Mucosa of gallbladder (tissue), 1 donor: ENCODE measurements at places on chromosomes 6 and 20.

GRCh38 chr6:166313255-166314070 is 5.3 kb upstream of the PRR18 start:
- DNase-seq, result peak; percentile 33

- DNase-seq, result no peak
These were observed 14.2 kb downstream of the RRP36 start for GRCh38 chr6:43035495-43036194.

DNA sequence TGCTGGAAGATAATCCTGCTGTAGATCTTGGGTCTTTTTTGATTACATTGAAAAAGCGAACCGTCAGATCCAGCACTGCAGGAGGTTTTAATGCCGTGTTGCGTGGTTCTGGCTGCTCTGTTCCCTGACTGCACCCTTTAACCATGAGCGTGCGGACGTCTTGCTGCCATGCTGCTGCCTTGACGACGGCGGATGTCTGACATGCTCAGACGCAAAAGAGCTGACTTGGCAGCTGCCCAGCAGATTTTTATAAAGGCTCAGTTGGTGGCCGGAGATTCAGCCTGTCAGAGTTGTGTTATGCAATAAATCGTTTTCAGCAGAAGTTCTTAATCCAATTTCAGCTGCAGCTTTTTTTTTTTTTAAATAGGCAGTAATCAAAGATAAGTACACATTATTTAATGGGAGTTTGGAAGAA is 119.4 kb downstream of the JARID2 start:
- peak; percentile 83 for DNase-seq

DNA sequence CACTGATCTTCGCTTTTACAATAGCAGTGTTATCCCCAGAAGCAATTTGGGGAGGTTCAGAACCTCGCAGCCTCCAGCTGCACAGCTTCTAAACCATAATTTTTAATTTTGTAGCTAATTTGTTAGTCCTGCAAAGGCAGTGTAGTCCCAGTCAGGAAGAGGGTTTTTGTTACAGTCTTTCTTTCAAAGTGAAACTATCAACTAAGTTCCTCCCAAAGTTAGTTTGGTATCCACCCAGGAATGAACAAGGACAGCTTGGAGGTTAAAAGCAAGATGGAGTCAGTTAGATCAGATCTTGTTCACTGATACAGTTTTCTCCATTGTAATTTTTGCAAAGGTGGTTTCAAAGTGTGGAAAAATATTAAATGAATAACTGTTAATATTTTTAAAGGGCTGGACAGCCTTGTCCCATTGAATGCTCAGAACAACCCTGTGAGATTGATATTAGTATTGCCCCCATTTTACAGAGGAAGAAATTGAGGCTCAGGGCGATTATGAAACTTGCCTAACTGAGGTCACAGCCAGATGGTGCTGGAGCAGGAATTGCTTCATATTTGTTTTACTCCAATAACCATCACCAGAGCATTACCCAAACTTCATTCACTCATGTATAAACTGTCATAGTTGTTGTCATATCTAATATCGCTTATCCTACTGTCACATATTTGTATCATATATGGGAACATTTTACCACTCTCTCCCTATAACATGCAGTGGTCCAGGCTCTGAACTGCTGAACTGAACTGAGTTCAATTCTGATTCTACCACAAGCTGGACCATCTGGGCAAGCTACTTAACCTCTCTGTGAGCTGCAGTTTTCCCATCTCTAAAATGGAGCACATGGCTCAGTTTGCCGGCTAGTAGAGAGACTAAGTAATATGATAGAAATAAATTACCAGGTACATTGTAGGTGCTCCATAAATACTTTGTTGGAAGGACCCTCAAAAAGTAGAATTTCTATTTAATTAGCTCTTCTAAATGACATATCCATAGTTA is 213.8 kb downstream of the BCAS1 start:
- DNase-seq, result no peak

DNA sequence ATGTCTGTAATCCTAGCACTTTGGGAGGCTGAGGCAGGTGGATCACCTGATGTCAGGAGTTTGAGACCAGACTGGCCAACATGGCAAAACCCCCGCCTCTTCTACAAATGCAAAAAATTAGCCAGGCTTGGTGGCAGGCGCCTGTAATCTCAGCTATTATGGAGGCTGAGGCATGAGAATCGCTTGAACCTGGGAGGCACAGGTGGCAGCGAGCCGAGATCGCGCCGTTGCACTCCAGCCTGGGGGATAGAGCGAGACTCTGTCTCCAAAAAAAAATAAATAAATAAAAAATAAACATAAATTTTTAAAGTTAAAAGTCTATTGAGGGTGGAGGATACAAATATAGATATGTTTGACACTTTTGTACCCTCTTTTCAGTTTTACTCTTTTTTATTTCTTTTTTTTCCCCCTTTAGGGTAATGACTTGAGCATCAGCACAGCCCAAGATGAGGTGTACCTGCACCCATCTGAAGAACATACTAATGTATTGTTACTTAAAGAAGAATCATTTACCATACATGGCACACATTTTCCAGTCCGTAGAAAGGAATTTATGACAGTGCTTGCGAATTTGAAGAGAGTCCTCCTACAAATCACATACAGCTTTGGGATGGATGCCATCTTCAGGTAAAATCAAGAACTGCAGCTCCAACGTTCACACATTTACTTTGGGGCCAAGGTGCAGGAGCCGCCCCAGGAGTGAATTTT is 368.9 kb downstream of the LAMA2 start:
- DNase-seq, result peak; percentile 56

DNA sequence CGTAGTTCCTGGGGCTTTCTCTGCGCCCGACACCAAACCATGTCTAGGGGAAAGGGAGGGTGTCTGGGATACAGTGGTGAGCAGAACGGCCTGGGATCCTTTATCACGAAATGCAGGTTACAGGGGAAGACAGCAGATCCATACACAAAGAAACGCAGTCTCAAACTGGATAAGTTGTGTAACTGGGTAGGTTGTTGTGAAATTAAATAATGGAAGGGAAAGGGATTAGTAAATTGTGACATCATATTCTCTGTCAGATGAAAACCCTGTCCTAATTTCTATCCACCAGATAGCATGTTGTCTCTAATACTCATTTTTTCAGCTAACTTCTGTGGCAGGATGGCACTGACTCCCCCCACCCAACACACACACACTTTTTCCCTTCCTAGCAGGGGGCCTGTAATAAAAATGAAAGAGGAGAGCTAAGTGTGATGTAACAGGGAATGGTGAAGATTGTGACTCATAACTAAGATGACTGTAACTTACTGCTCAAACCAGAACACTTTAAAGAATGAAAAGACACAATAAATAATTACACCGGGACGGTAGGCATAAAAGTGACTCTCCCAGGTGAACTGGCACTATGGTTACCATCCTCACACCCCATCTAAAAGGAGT is 769 bp upstream of the TRPC4AP start:
- DNase-seq, result no peak
